ENCODE measurements at places on chromosomes 12 and 14.

GRCh38 chr14:44981198-44981597, 19.2 kb downstream of the TOGARAM1 start:
- no peak for DNase-seq

GRCh38 chr14:77805706-77806105, 5.8 kb downstream of the ADCK1 start:
- no peak for DNase-seq

GRCh38 chr14:33009673-33010072, 71.0 kb downstream of the NPAS3 start:
- no peak for DNase-seq

DNA sequence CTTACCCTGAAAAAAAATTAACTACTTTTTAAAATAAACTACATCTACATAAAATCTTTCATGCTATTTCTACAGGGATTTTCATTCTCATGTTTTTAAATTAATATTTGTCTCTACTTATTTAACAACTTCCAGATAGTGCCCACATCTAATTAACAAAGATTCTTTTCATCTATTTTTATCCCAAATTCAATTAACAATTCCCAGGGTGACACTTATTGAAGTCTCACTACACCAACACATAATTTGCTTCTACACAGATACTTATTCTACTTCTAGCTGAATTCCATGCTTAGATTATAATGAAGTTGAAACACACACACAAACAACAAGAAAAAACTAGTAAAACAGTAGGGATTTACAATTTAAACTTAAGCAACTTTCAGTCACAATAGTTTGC, 336.6 kb downstream of the ACSS3 start:
- DNase-seq = peak; percentile 63

GRCh38 chr14:22646570-22647254, 2.6 kb upstream of the OR6J1 start:
- DNase-seq = no peak

DNA sequence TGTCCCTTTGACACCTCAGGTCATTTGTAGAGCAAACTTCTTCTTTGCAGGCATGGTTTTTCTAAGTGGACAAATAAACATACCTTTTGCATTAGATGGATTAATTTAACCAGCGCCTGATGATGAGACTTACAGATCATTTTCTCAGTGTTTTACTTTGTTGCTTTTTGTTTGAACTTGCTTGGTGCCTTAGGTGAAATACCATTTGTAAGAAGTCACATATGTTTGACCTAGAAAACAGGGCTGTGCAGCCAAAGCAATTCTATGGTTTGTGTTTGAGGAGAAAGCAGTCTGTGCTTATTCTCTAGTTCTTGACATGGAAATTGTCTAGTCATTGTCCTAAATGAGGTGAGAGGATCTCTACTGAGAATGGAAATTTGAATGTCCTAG, 111.1 kb downstream of the DIP2B start:
- DNase-seq = no peak

DNA sequence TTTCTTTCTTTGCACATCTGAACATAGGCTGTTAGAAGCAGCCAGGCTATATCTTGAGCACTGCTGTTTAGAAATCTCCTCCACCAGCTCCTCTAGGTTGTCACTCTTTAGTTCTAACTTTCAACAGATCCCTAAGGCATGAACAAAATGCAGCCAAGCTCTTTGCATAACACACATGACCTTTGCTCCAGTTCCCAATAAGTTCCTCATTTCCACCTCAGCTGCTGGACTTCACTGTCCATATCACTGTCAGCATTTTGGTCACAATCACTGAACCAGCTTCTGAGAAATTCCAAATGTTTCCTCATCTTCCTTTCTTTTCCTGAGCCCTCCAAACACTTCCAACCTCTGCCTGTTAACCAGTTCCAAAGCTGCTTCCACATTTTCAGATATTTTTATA, 27.6 kb upstream of the C14orf132 start:
- no peak for DNase-seq

GRCh38 chr14:65330416-65330815, 82.1 kb upstream of the FUT8 start:
- no peak for DNase-seq

DNA sequence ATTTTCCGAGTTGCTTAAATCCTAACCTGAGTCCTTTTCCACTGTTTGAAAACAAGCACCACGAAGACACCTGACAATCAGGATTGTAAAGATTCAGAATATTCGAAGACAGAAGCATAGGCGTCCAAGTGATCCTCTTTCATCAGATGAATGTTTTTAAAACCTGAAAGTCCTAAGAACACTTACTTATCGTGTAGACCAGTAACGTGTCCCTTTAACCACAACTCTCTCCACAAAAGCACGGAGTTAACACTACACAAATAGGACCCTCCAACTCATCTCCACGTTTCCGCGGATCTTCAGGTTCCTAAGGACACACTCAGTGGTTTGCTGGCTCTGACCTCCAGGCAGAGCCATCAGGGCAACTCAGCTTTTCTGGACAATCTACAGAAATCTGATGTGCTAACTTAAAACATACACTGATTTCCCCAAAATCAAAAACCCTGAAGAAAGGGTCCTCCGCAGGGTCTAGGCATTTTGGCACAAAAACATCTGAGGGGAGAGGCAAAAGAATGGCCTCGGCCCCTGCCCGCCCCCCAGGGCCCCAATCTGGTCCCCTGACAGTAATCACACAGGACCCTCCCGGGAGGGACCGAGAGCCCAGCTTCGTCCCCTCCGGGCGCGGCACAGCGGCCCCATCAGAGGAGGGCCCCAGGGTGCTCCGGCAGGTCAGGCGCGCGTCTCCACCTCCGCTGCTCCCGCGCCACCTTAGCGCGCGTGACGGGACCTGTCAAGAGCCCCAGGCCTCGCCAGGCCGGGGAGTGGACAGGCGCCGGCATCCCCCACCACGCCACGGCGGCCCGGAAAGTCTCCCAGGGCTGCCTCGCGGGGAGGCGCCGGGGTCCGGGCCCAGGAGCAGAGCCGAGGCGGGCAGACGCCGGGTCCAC, 925 bp downstream of the DICER1 start:
- DNase-seq = peak; percentile 3

GRCh38 chr12:6342140-6342889, 439 bp upstream of the TNFRSF1A start:
- DNase-seq = no peak

DNA sequence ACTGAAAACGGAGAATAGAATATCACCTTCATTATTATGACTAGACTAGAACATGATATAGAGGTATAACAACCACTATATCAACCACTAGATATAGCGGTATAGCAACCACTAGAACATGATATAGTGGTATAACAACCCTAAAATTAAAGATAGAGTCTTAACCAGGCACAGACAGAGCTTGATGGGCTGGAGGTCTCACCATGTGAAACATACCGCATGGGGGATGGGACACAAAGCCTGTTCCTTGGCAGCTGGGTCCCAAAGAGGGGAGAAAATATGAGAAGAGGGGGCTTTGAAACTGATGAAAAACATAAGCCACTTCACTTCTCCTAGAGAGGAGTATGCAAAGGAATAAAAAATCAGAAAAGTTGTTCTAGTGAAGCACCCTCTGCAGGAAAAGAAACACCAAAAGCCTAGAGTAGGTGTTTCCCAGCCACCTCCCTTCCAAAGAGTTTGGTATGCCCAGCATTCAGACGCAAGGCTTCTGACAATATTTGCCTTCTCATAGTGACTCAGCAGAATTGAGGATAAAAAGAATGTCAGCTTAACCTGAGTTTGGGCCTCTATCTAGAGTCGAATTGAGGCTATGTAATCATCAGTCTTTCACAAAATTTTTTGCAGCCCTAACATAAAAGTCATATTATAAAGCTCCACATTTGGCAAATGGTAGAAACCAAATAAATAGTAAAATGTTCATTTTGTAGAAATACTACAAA, 316.4 kb downstream of the NOVA1 start:
- no peak for DNase-seq

DNA sequence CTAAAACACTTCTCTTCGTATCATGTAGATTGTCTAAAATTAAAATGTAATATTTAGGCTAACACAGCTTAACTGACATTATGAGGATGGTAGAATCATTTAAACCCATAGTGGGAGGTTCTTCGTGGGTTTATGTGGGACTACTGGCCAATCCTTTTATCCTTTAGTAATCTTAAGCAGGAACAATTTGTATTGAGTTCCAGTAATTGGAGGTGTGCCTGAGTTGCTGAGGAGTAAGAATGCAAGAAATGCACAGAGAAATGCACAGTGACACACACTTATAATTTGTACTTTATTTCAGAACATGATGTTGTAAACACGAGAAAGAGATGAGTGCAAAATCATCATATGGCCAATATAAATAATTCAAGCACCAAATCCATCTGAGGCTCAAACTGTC, 22.3 kb downstream of the OTOGL start:
- DNase-seq = no peak

- DNase-seq = no peak
Observed at GRCh38 chr12:108690542-108691174, 40.7 kb downstream of the CORO1C start.

GRCh38 chr12:107590413-107590812, 95.2 kb upstream of the PWP1 start:
- no peak for DNase-seq

GRCh38 chr14:77923131-77923936, 123.4 kb downstream of the ADCK1 start:
- DNase-seq = peak; percentile 36

GRCh38 chr12:112967306-112967705, 11.0 kb upstream of the OAS2 start:
- DNase-seq = no peak

GRCh38 chr14:104086210-104086660, 735 bp downstream of the ASPG start:
- no peak for DNase-seq

DNA sequence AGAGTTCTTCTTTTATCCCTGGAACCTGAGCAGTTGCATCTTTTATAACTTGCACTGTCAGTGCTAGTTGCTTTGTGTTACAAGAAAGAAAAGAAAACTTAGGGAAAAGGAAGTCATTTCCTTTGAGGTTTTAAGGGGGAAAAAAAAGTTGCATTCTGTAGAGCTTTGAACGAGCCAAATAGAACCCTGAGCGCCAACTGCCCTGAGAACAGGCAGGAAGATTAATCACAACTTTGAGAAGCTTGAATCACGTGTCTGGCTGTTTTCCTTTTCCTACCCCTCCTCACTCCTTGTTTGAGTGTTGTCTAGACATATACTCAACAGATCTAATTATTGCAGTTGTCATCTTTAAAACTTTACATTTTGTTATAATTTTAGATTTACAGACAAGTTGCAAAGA, 12.5 kb downstream of the PCNX1 start:
- DNase-seq = no peak

GRCh38 chr12:11755302-11755930, 105.9 kb downstream of the ETV6 start:
- no peak for DNase-seq

- no peak for DNase-seq
Observed at GRCh38 chr12:102685172-102685571, 204.8 kb upstream of the IGF1 start.

DNA sequence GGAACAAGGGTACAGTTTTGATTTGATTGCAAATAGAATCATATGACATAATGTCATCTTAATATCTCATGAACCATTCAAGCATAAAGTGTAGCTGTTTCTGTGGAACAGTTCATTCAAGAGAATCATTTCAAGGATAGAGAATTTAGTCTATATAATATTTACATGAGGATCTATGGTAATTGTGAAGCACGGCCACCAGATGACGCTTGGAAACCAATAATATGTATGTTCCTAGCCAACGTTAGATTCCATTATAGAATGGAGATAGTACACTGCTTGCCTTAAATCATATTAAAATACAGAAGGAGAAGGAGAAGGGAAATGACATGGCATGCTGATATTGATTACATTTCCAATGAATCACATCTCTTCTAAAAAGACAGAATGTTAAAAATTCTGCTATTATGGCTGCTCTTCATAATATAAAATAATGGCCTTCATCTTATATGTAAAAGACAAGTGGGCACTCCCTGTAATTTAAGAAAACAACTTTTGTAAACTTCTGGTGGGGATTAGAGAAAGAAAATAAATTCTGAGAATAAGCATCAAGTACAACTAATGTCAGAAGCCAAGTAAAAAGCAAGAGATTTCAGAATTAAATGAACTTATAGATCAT, 351.0 kb downstream of the NAV3 start:
- peak; percentile 72 for DNase-seq

DNA sequence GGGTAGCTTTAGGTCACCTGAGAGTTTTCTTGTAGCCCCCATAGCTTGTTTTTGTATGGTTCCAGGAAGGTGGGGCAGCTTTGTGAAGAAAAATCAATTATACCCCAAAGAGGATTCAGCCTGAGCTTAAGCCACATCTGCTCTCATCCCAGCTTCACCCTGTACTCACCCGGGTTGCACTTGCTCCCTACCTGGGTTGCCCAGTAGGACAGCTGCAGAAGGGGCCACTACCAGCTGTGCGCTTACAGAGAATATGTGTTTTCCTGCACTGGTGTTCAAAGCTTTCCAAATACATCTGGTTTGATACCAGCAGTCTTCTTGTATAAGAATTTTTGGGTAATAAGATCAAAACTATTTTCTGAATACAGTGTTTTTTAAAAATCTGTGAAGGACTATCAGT, 3.0 kb upstream of the SLC38A1 start:
- no peak for DNase-seq

DNA sequence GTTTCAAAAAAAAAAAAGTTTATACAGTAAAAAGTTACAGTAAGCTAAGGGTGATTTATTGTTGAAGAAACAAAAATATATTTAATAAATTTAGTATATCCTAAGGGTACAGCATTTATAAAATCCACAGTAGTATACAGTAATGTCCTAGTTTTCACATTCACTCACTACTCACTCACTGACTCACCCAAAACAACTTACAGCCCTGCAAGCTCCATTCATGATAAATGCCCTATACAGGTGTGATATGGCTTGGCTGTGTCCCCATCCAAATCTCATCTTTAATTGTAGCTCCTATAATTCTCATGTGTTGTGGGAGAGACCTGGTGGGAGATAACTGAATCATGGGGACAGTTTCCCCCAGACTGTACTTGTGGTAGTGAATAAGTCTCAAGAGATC, 61.7 kb downstream of the TC2N start:
- DNase-seq = no peak

DNA sequence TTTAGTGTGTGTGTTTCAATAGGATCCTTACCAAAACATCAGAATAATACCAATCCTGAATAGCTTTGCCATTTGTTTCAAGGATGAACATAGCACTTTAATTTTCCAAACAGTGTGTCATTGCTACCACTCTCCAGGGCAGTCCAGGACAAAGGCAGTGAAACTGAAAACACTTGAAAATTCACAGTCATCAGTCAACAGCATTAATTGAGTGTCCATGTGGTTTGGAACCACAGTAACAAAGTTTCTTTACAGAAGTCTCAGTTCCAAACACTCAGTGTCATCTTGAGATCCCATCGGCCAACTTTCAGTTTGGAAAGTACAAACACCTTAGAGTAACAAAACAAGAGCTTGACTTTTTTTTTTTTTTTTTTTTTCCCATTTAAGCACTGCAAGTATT, 228.4 kb upstream of the SOX5 start:
- no peak for DNase-seq

GRCh38 chr14:99238216-99238615, 33.8 kb downstream of the BCL11B start:
- DNase-seq = no peak
